ENCODE measurements at places on chromosomes 7 and 10.

- no peak for DNase-seq
These were observed 187.4 kb downstream of the RNLS start for GRCh38 chr10:88395677-88396076.

- no peak for DNase-seq
These were observed 71.2 kb upstream of the INSIG1 start for GRCh38 chr7:155226261-155227003.

- DNase-seq = peak; percentile 47
These were observed 1.8 kb downstream of the RP9 start for GRCh38 chr7:33107136-33108066.

DNA sequence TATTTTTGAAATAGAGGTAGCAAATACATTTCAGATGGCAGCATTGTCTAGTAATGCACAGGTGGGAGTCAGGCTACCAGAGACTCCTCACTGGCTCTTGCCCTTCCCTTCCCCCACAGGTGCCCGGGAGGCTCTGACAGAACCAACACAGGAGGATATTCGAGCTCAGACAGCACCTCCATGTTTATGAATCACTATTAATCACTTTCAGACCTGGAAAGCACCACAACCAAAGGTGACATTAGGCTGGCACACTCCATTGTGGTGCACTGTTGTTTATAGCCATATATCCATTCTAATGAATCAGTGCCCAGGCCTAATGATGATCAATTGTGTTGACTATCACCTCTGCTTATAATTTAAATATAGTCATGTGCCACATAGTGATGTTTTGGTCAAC lies 107.8 kb upstream of the NAMPT start:
- DNase-seq = no peak
